Stimulated activated CD4-positive, alpha-beta T cell treated with anti-CD3 and anti-CD28 coated beads, Interleukin-15, amount 100 ng/mL, for 1 hour (primary cell): ENCODE measurements at places on chromosomes 6 and 20.

GRCh38 chr6:44222486-44223318, 693 bp upstream of the SLC29A1 start:
- no peak for DNase-seq

- DNase-seq: no peak
Observed at GRCh38 chr6:159483259-159483658, 209.8 kb downstream of the SOD2 start.

DNA sequence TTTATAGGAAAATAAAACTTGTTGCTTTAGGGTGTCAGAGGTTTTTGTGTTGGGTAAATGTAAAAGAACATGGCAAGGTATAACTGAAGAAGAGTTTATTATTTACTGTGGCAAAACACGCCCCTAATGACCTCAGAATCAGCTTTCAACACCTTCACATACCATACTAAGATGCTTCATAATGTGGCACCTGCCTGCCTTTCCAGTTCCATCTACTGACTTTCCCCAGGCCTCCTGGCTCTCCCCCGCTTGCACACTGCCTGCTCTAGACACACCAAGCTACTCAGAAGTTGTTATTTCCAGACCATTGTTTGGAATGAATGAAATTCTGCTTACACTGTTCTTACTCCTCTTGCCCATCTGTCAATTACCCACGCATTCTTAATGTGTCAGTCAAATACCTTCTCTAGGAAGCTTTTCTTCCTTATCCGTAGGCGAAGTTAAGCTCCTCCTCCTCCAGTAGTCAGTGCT, 1.8 kb downstream of the TIAM2 start:
- DNase-seq: no peak

DNA sequence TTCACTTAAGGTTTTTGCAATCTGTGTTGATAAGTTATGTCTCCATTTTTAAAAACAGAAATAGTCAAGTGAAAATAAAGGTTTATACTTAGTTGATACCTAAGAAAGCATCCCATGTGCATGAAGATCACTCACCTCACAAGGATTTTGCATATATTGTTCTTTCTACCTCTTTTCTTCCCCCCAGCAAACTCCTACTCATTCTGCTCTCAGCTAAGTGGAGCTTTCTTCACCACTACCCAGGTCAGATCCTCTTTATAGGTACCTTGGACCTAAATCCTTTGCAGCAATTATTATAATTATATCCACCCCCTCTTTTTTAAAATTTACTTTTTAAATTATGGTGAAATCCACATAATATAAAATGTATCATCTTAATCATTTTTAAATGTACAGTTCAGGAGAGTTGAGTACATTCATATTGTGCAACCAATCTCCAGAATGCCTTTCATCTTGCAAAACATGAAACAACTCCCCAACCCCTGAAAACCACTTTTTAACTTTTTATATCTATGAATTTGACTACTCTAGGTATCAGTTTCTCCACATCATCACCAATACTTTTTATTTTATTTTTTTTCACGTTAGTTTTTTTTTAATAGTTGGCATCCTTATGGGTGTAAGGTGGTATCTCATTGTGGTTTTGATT, 9.3 kb upstream of the BACH2 start:
- DNase-seq: no peak

- no peak for DNase-seq
Observed at GRCh38 chr6:165486183-165487137, 176.6 kb downstream of the PDE10A start.

GRCh38 chr6:168100803-168101589, 22.0 kb upstream of the FRMD1 start:
- no peak for DNase-seq

DNA sequence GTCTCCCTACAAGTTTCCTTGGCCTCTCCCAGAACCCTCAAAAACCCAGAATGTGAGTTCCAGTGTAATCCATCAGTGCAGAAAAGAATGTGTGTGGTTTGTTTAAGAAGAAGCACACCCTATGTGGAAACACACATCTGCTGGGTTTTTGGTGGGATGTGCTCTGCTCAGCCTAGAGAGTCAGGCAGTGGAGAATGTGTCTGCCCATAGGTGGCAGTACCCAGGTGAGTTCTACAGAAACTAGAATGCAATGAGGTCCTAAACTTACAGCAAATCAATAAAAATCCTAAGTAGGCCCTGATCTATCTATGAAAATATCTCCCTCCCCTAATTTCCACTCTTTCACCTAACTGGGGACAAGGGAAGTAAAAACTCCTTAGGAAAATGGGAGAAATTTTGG, 437.3 kb downstream of the DHX35 start:
- DNase-seq: no peak

DNA sequence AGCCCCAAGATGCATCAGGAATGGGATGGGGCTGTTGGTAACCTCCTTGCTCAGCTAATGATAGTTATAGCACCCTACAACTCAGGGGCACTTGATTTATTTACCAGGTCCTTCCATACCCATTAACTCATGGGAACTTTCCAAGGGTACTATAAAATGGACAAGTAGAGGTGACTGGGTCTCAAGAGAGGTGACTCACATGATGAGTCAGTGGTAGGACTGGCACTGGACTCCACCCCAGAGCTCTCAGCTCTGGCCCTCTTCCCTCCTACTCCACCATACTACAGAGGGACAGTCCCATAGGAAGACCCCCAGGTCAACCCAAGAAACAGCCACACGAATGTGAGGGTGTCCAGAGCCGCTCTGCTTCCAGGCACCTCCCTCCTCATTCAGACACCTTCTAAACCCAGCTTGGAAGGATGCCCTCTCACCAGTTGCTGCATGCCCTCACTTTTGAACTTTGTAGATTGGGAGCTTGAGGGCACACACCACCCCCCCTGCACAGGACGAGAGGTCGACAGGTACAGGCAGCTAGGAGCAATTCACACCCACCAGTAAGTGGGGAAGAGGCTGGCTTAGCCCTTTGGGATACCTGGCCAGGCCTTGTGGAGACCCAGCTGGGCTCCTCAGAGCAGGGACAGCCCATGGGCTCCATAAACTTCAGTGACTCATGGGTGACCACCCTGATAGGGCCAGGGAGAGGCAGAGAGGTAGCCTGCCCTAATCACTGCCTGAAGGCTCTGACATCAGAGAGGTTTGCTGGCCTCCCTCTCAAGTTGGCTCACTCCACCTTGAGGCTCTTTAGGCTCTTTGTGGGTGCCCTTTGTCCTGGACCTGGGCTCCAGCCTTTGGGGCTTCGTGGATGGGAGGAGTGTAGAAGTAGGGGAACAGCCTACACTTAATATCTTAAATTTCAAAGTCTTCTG, 81.6 kb upstream of the MLN start:
- DNase-seq: no peak

- peak; percentile 47 for DNase-seq
Observed at GRCh38 chr6:34671801-34672656, 24.5 kb downstream of the ILRUN start.

- DNase-seq: no peak
Observed at GRCh38 chr20:8807480-8808201, 261.2 kb upstream of the PLCB4 start.

DNA sequence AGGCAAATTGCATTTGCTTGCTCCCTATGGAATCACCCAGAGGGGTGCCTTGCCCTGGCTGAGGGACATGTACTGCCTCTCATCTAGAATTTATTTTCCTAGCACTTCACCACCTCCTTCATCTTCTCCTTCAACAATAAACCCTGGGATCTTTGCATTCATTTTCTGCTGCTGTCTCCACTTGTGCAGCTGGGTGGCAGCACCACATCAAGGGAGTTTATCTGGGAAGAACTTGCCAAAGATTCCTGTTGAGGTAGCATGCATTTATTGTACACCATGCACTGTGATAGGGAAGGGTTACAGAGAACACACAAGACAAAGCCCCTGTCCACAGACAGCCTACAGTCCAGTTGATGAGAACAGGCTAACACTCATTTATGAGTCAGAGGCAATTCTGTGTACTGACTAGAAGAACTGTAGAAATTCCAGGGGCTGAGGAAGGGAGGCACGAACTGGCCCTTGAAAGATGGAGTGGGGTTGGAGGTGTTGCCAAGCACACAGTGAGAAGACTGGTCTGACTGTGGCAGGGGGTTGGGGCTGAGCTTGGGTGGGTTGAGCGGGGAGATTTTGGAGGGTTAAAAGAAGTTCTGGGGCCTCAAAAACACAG, 17.5 kb downstream of the C20orf173 start:
- DNase-seq: no peak

GRCh38 chr6:138795809-138796603, at the start of gene ECT2L:
Gene ECT2L, plus strand, starts transcription at chr6:138796087. Its CDS starts 17,188 bp downstream, at chr6:138813275.
- no peak for DNase-seq

DNA sequence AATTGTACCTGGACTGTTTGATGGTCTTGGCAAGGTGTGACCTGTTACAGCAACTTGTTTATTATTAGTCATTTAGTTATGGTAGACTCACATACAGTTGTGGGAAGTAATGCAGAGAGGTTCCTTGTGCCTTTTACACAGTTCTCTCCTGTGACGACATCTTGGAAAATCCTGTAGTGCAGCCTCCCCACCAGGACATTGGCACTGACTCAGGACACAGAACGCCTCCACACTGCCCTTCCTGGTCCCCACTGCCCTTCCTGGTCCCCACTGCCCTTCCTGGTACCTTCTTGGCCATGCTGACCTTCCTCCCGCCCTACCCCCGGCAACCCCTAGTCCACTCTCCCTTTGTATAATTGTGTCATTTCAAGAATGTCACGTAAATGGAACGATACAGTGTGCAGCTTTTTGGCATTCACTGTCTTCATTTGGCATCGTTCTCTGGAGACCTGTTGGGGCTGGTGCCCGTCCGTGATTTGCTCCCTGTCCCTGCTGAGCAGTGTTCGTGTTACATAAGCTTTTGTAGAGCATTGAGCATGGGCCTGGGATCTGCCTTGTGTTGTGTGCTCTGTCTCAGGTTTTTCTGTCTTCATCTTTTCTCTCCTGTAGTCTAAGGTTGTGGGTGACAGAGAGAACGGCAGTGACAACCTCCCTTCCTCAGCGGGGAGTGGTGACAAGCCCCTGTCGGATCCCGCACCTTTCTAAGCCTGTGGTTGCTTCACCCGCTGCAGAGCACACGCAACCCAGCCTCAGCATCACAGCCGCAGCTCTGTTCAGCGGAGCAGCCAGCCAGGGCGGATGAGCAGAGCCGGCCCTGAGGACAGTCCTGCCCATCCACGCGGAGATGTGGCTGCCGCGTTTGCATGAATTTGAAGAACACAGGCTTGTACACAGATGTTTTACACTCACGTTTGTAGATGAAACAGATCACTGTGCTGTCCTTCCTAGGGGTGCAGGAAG, 5.4 kb upstream of the DNAJC5 start:
- no peak for DNase-seq
